Omental fat pad (tissue), 4 donors: ENCODE measurements at places on chromosomes 11 and 22.

- no peak for DNase-seq
Measured at GRCh38 chr11:130068986-130069658, 572 bp upstream of the APLP2 start.

- no peak for DNase-seq
Measured at GRCh38 chr11:79196950-79197349, 243.9 kb downstream of the TENM4 start.

DNA sequence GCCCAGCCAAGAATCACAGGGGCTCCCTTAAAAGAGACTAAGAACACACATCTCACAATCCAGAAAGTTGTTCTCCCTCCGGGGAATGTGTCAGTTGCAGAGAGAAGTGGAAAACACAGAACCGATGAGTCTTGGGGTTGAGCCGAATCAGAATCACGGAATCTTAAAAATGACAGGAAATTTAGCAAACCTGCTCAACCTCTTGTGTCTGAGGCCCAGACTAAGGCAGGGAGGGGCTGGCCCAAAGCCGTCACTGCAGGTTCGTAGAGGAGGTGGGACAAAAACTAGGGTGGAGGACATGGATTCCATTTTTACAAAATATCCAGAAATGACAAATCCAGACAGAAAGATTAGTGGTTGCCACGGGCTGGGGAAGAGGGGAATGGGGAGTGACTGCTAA, 63.8 kb downstream of the KIAA1671 start:
- no peak for DNase-seq

- no peak for DNase-seq
Measured at GRCh38 chr22:30396871-30397655, at the start of gene SEC14L2. TSS of gene SEC14L2 (plus strand) at chr22:30397018. CDS start at chr22:30397117, 99 bp downstream.

GRCh38 chr11:17413414-17414316, 25.2 kb upstream of the KCNJ11 start:
- DNase-seq: no peak

DNA sequence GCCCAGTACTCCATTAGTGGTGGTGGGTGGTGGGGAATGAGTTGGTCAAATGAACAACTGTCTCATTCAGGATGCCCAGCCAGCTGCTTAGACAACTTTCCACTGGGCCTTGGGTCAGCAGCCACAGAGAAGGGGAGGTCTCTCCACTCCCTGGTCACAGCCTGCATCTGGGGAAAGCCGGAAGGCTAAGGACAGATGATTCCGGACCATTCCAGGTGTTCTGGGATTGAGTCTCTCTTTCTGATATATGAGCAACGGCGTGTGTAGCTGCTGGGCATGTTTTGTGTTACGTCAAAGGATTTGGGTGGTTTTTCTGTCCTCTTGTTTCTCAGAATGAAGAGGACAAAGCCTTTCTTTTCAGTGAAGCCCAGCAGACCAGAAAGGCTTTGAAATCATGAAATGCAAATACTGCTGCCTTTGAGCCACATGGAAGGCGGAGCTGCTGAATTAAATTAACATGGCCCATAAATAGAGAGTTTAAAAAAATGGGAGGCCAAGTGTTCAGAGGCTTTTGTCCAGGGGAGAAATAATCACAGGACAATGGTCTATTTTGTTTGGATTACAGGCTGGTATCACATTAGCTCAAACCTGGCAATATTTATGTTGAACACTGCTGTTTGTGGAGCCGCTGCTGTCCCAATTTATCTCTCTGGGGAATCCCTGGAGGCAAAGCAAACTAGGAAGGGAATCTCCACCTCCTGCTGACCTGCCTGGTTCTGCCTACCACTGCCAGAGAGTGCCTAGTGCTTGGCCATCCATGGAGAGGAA, 234.4 kb upstream of the E2F8 start:
- DNase-seq: no peak

GRCh38 chr22:47178339-47178738, 415.9 kb downstream of the TBC1D22A start:
- DNase-seq: no peak

DNA sequence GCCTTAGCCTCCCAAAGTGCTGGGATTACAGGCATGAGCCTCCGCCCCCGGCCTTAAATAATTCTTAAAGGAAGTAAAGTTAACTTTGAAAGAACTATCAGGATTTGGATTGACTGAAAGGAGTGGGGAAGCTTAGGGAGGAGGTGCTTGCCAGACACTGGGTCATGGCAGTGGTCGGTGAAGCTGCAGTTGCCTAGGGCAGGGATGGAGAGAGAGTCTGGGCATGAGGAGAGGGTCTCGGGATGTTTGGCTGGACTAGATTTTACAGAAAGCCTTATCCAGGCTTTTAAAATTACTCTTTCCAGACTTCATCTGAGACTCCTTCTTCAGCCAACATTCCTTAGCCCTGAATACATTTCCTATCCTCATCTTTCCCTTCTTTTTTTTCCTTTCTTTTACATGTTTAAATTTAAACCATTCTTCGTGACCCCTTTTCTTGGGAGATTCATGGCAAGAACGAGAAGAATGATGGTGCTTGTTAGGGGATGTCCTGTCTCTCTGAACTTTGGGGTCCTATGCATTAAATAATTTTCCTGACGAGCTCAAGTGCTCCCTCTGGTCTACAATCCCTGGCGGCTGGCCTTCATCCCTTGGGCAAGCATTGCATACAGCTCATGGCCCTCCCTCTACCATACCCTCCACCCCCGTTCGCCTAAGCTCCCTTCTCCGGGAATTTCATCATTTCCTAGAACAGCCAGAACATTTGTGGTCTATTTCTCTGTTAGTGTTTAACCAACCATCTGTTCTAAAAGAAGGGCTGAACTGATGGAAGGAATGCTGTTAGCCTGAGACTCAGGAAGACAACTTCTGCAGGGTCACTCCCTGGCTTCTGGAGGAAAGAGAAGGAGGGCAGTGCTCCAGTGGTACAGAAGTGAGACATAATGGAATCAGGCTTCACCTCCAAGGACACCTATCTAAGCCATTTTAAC, at the start of gene NNMT:
NNMT (plus strand) TSS at position 724 of the 929 bp plus-strand sequence; CDS start at position 882, 158 bp downstream.
- DNase-seq: no peak

DNA sequence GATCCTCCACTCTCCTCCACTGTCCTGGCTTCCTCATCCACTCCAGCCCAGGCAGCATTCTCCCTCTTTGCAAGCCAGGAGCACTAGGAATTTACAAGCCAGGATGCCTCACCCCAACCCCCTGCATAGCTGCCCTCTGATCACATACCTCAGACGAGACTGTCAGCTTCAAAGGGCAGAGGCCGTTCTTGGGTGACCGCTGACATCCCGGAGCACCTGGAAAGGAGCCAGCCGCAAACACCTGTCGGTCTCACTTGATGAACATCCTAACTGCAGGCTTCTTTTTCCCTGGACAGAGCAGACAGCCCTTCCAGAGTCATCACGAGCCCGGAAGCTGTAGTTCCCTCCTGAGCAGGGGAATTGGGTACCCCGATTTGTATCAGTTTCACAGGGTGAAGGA, 451.3 kb upstream of the B3GAT1 start:
- DNase-seq: no peak

DNA sequence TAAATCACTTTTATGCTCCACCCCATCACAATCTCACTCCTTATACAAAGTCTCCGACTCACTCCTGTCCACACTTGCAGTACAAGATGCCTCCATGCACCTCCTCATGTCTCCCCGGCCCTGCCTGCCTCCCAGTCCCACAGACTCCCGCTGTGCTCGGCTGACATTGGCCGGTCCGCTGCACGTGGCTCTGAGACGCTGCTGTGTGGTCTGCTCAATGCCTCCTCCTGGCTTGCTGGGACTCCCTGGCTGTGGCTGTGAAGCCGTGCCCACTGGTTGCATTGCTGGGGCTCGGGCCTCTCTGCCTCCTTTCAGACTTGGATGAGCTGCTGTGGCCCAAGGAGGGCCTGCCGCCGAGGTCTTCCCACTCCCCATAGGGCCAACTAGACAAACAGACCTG, 224.0 kb upstream of the B3GAT1 start:
- no peak for DNase-seq

DNA sequence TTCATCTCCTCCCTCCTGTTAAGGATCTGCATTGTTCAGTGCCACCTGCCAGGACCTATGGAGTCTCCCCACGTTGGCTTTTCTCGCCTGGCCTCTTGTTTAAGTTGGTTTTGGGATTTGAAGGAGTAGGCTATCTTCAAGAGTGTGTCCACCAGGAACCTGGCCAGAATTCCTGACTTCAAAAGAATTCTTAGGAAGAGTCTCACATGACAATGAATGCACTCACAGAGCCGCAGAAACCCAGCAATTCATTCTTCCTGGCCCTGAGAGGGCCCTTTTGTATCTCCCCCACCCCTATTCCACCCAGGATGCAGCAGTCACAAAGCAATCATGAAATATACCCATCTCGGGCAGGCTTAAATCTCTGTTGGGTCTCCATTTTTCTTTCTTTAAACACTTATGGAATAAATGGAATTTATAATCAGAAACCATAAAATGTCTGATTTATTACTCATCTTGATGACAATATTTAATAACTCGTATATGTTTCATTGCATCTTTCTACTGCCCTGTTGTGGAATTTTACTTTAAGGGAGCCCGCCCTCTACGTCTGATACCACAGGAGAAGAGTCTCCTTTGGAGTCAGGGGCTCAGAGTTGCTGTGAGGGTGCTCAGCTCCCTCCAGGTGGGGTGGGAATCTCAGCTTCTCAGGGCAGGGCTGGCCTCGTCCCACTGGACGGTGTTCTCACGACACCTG, 507.0 kb downstream of the NTM start:
- no peak for DNase-seq
